Frontal cortex (tissue), 4 donors: ENCODE measurements at places on chromosomes 1 and 21.
A peak's percentile ranks its signal among the peaks of the same experiment; 100 is the strongest.

GRCh38 chr1:6397844-6398441 is 4.4 kb upstream of the ACOT7 start:
- no peak for DNase-seq

GRCh38 chr1:65538086-65538485 is 117.6 kb downstream of the LEPR start:
- DNase-seq = no peak

- DNase-seq = peak; percentile 61
Measured at GRCh38 chr1:202192770-202193613, 607 bp upstream of the LGR6 start.

GRCh38 chr1:201381130-201381529 is 3.6 kb upstream of the TNNT2 start:
- no peak for DNase-seq

DNA sequence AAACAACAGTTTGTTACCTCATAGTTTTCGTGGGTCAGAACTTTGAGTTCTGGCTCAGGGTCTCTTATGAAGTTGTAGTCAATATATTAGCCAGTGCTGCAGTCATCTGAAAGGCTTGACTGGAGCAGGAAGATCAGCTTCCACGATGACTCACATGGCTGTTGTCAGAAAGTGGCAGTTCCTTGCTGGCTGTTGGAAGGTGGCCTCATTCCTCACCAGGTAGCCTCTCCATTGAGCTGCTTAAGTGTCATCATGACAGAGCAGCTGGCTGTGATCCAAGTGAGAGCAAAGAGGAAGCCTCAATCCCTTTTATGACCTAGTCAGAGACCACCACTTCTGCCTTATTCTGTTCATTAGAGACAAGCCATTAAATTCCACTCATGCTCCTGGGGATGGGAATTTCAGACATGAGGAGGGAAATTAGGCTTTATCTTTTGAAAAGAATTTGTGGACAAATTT is 5.6 kb downstream of the OSBPL9 start:
- no peak for DNase-seq

DNA sequence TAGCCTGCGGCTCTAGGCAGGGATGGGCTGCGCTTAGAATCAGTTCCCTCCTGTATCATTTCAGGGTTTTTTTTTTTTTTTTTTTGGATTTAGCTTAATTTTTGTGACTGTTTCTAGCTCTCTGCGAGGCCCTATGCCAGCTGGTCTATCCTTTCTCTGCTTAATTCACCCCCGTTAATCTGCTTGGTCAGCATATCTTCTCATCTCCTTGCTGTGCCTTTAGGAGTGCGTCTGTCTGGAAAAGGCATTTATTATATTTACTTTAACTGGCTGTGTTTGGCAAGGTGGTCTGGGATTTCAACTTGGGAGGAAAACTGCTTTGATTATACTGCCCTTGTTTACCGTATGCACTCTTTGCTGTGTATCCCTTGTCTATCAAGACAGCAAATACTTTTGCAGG is 184.8 kb upstream of the KIAA0040 start:
- no peak for DNase-seq

DNA sequence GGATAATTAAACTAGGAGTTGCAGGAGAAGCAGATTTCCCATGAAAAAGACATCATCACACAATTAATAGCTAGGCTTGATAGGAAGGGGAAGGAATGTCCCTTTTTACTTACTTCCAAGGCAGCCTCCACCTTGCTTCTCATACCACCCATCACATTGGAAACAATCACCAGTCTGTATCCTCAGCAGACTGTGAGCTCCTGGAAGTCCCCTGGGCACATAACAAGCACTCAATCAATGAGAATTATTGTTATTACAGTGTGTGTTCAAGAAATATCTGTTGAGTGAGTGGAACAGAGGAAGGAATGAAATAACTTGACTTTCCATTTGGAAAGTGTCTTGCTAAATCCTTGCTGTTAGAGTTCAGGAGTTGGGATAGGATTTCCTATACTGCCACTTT is 36.2 kb downstream of the HIVEP3 start:
- DNase-seq = no peak

GRCh38 chr1:89910780-89911179 is 84.1 kb upstream of the ZNF326 start:
- no peak for DNase-seq

DNA sequence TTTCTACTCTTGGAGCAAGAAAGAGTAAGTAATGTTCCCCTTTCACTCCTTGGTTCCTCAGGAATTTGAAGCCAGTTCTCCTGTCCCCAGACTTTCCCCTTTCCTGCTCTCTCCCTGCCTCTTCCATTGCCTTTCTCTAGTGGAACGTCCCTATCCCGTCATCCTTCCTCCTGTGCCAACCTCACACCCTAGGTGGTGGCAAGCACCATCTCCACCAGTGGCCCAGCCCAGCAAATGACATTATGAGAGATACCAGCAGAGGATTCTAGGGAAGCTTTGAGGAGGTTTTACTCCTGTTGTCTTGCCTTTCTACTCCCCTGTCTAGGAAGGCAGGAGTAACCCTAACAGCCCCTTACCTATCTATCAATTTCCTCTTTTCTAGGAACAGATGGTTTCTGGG is 8.1 kb upstream of the TACSTD2 start:
- no peak for DNase-seq

GRCh38 chr1:226195144-226195543 is 8.6 kb upstream of the ACBD3 start:
- DNase-seq = no peak

- DNase-seq = no peak
Measured at GRCh38 chr1:61692155-61692800, 32.7 kb downstream of the TM2D1 start.

GRCh38 chr1:202279806-202280205 is 61.9 kb downstream of the UBE2T start:
- no peak for DNase-seq

GRCh38 chr21:38756746-38757145 is 49.0 kb upstream of the ETS2 start:
- DNase-seq = no peak

DNA sequence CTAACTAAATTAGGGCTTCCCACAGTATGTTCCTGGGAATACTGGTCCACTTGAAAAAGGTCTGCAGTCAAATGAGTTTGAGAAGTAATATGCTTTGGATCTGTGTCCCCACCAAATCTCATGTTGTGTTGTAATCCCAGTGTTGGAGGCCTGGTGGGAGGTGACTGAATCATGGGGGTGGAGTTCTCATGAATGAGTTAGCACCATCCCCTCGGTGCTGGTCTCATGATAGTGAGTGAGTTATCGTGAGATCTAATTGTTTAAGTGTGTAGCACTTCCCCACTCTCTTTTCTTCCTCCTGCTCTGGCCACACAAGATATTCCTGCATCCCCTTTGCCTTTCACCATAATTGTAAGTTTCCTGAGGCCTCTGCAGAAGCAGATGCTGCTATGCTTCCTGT is 16.9 kb upstream of the DMRTB1 start:
- no peak for DNase-seq

DNA sequence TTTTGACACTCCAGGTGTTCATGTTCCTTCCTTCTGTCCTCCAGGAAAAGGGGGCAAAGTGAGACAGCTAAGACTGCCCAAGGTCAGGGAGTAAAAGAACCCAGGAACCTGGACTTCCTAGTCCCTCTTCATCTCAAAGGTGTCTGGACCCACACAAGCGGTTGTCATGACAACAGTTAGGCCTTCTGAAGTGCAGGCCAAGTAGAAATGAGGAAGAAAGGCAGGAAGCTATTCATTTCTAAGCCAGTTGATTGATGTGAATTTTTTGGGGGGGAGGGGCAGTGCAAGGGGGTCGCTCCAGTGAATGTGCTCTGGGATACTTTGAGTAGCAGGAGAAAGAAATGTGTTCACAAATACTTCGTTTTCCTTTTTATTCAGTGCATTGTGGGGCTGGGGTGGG is 114.3 kb downstream of the NAV1 start:
- DNase-seq = no peak

DNA sequence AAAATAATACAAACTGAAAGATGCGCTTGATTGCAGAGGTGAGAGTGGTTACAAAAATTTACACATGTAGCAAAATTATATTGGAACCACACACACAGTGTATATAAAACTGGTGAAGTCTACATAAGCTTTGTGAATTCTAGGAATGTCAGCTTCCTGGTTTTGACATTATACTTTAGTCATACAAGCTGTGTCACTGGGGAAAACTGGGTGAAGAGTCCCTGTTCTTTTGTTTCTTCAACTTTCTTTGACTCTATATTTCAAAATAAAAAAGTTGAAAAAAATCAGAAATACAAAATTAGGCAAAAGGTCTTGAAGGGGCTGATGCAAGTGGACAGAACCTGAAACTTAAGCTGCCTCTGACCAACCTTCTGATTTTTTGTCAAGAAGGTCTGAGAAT is 3.0 kb downstream of the C1QC start:
- DNase-seq = no peak

DNA sequence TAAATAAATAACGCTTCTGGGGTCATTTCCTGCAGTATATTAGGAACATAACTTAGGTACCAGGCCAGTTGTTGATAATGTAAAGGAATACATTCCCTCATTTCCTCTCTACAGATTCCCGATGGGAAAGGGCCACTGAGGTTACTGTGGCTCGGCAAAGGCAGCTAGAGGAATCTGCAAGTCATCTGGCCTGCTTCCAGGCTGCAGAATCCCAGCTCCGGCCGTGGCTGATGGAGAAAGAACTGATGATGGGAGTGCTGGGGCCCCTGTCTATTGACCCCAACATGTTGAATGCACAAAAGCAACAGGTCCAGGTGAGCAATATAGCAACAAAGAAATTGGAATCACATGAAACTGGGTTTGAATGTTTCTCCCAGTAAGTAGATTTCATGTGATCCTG is 109.6 kb upstream of the BMP8A start:
- DNase-seq = no peak

GRCh38 chr1:46735708-46736324 is 16.9 kb upstream of the EFCAB14 start:
- DNase-seq = no peak

GRCh38 chr1:180950321-180950720 is 37.6 kb downstream of the KIAA1614 start:
- no peak for DNase-seq

- DNase-seq = no peak
Measured at GRCh38 chr1:237281481-237281880, 239.5 kb downstream of the RYR2 start.

DNA sequence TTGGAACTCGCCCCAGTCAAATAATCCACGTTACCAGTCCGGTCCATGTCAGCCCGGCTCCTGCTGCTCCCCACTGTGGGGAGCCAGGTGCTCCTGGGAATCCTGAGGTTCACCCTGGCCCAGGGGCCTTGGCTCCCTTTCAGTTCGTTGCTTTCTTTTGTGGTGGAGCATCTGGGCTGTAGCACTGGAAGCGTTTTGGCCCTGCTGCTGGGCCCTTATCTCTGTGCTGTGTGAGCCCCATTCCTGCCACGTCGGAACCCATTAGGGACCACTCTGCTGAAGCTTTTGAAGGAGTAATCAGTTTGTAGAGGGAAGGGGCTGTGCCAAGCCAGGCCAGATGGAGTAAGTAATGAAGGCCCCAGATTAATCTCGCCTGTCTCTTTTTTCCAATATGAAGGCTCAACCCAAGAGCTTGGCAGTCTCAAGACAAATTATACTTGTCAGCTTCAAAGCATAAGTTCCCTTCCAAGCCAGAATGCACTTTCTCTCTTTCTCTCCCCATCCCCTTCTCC is 82.3 kb downstream of the PGM1 start:
- no peak for DNase-seq

DNA sequence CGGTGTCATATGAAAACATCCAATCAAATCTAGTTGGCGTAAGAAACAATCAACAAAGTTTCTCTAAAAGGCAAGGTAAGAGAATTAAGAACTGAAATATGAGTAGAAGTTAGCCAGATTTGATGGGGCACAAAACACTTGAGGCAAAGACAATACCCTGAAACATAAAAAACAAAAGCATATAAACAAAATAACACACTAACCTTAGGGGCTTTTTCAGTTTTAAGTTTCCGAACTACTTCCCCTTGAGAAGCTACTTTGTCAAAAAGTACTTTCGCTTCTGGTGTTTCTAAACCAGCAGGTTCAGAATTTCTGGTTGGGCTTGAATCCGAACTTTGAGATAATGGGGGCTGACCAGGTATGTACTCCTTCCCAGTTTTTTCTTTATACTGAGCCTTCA is 57.9 kb downstream of the EPRS1 start:
- DNase-seq = no peak

DNA sequence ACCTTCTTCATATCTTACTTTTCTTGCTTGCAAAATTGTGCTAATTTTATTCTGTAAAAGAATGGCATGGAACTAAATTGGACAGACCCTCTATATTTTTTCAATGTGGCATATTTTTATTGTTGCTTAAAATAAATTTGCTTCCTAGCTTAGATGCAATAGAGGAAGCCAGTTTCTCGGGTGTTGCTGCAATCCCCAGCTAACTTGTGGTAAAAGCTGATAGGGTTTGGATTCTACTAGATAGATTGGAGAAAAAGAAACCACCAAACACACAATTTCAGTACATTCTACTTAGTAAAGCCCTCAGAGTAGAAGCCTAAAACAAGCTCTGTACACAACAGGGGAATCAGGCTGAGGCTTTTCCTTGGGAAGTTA is 49.5 kb upstream of the GCLM start:
- DNase-seq = no peak

- no peak for DNase-seq
Measured at GRCh38 chr1:161300478-161300877, 9.3 kb downstream of the MPZ start.

DNA sequence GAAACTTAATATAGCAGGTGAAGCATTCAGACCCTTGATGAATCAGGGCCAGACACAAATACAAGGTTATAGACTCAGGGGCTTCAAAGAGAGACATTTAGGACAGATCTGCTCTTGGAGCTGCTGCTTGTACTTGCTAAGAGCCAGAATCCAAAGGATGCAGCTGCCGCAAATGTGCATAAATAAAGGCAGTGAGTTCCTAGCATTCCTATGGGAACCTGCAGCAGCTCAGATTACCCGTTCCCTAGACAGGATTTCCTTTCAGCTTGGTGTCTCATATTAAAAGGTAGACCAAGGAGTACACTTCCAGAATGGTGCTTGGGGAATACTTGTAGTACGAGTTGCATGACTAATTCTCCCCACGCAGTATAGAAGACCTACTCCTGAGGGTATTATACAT is 9.7 kb upstream of the LRRC53 start:
- DNase-seq = no peak

GRCh38 chr1:206505702-206506355 is 1.5 kb upstream of the RASSF5 start:
- peak; percentile 34 for DNase-seq

DNA sequence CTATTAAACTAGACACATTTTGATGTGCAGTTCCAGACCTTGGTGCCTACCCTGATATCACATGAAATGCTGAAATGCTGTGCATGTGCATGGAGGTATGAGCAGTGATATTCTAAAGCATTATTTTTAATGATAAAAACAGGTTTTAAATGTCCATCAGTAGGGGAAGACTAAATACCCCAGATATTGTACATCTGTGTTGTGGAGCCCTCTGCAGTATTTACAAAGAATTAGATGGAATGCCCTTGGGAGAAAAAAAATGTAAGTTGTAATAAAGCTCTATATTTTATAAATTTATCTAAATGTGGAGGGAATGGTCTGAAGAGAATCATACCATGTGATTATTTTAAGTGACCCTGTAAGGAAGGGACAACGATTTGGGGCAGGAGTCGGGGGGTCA is 39.1 kb upstream of the IGSF5 start:
- no peak for DNase-seq
